Gastrocnemius medialis (tissue), 4 donors: ENCODE measurements at places on chromosomes 7 and 10.

DNA sequence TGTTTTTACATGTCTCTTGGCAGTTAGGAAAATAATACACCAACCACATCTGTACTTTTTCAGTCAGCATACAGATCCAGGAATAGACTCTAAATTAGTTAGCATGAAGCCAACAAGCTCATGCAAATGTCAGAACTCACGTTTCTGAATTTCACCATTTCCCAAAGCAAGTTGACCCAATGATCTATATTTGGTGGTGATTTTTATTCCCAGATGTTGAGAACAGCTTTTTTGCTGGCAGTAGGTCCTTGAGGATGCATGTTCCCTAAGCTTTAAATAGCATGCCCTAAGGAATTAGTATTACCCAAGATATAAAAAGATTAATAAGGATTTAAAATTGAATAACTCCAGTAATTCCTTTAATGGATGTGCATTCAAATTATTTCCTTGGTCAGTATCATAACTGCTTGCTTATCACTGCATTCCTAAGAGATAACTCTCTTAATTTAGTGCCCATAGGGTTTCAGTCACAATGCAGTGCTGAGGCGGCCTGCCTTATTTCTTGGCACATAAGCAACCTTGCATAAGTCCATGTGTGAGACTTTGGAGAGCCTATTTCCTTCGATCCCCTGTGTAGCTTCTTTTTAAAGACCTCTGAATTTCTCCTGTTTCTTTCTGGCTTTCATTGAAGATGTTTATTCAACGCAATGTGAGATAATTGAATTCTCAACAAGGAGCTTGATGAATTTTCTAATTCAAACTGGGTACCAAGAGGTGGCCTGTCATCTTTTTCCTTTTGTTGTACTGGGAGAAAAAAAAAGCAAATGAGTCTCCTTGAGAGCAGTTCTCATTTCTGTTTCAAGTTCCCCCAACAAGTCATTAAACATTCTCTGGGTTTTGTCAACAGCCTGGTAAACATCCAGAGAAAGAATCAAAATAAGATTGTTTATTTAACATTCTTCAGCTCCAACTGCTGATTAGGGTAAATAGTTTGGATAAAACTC is 135.3 kb upstream of the MEOX2 start:
- no peak for DNase-seq

DNA sequence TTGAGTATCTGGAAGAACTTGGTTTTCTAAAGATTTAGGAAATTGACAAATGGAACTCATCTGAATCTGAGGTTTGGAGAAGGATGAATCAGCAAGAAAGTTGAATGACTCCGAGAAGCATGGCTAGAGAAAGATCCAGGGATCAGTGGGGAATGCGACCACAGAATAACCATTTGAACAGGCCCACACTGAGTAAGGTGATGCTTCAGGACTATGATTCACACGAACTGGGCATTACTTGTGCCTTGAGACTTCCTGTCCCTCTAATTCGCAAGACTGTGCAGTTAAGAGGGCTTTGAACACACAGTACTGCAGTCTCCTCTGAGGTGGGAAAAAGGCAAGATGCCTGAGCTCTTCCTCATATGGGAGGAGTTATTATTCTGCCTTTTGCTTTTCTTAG is 395.5 kb upstream of the POM121L12 start:
- DNase-seq, result no peak

- DNase-seq, result no peak
These were observed 490 bp downstream of the TNS3 start for GRCh38 chr7:47581438-47581803.

- DNase-seq, result no peak
These were observed 11.4 kb upstream of the KCTD7 start for GRCh38 chr7:66617295-66617694.

DNA sequence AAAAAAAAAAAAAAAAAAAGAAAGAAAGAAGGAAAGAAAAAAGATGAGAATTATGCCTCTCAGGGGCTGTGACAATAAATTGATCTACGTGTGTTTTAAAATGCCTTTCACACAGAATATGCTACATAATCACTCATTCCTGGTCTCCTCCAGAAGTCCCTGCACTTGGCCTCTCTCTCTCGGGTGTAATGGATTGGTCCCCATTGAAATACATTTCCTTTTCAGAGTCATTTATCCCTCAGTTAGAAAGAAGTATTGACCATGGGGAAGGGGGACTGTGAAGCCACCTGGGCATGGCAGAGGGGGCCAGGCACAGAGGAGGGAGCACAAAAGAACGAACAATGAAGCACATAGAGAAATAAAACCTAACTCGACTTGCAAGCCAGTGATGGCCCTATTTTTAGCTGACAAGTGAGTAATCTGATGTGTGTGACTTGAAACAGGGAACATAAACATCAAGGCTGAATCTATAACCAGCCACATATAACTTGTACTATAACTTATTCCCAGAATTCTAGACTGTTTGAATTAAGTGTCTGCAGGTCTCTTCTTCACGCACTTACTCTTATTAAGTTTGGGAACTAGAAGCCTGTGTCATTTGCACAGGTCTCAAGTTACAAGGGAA is 490.8 kb downstream of the KCNMA1 start:
- no peak for DNase-seq

DNA sequence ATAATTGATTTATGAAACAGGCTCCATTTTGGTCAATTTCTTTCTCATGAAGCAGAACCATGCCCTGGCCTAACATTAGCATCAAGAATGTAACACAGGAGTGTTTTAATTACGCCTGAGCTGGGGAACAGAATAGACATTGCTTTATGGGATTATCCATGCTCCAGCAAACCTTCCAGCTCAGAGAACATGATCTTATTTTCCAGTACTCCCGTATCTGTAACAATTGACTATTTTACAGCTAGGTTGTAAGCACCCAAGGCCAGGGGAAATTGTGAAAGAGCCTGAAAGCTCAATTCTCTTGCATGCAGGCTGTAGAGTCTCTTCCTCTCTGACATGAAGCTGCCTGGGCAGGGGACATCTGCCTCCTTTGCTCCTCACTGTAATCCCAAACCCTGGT is 30.8 kb upstream of the CRYGN start:
- no peak for DNase-seq

DNA sequence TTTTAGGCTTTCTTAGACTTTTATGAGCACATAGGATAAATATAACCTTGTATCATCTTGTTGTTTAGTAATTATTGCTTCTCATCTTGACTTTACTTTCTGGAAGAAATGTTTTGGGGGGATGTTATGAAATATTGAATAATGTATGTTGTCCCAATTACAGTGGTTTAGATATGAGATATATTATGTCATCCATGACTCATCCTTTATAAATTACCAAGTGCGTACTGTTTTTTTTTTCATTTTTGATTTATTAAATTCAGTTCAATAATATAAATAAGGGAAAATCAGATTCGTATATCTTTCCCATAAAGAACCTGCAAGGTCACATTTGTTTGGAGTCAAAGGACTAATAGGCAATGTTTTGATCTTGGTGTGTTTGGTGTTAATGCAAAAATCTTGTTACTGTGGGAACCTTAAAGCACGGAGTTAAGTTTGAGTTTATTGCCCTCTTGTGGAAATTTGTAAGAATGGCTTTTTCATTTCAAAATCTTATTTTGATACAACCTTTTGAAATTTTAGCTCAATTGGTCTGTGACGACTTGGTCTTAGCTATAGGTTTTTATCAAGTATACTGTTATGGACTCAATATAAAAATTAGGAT is 108.6 kb downstream of the SRI start:
- no peak for DNase-seq
